Activated CD8-positive, alpha-beta memory T cell treated with anti-CD3 and anti-CD28 coated beads, Interleukin-2, amount 50 U/mL, for 4 hours (primary cell): ENCODE measurements at places on chromosomes 2 and 18.

DNA sequence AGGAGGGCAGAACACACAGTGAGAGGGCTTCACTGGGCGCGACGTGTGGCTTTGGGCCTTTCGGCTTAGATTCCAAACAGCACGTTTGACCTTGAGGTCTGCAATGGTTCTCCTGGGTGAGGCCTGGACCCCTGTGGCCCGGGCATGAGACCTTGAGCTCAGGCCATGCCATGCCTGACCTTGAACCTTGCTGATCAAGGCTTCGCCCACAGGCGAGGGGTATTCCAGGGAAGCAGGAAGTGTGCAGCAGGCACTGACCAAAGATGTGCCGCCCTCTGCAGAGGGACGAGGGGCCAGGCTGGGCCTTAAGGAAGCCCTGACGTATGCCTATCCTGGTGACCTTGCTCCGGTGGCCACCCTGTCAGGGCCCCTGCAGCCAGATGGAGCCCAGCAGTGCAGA, 178.3 kb upstream of the HDAC4 start:
- DNase-seq: no peak

DNA sequence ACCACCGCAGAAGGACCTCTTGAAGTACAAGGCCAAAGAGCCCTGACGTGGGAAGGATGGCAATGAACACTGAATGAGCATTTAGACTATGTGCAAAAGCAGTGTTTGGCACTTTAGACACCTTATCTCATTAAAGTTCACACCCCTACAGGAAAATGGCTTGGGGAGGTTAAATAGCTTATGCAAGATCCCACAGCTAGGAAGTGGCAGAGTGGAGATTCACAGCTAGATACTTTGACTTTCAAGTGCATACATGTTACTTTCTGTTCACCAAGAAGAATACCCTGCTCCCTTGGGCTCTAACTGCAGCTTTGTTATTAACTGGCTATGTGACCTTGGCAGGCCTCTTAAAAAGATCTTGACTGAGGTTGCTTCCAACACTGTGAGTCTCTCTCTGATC, 58.2 kb downstream of the ICOS start:
- no peak for DNase-seq

DNA sequence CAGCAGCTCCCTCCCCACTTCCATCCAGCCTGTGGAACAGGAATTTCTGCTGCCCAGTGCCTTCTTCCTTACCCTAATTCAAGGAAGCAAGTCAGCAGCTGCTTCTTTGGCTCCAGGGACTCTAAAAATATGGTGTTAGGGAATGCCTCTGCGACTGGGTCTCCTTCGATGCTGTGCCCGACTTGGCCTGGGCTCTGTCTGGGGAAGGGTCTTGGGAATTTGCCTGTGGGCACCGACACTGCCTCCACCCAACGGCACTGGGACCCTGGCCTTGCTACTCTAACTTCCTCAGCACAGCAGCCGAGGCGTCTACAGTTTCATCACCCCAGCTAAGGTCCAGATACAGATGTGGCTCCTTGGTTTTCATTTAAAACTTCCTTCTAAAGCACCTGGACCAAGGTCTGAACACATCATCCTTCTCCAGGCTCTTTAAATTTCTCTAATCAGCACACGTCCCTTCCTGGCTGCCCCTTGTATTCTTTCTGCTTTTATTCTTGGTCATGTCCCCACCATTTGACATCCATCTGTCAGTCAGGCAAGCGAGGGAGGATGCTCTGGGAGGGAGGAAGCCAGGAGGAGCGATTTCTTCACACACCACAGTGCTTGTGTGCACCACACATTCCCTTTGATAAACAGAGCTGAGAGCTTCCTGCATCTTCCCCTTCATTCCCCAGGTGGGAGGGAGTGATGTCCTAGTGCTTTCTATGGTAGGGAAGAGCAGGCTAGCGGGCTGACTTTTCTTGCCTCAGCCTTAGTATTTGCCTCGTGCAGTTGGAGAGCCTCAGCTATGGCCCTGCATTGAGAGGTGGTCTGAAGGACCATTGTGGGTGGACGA, 6.8 kb downstream of the LBH start:
- DNase-seq: no peak

- DNase-seq: no peak
Measured at GRCh38 chr2:17326717-17327116, 191.5 kb downstream of the RAD51AP2 start.

- no peak for DNase-seq
Measured at GRCh38 chr2:230217424-230217823, 2.4 kb downstream of the SP110 start.

DNA sequence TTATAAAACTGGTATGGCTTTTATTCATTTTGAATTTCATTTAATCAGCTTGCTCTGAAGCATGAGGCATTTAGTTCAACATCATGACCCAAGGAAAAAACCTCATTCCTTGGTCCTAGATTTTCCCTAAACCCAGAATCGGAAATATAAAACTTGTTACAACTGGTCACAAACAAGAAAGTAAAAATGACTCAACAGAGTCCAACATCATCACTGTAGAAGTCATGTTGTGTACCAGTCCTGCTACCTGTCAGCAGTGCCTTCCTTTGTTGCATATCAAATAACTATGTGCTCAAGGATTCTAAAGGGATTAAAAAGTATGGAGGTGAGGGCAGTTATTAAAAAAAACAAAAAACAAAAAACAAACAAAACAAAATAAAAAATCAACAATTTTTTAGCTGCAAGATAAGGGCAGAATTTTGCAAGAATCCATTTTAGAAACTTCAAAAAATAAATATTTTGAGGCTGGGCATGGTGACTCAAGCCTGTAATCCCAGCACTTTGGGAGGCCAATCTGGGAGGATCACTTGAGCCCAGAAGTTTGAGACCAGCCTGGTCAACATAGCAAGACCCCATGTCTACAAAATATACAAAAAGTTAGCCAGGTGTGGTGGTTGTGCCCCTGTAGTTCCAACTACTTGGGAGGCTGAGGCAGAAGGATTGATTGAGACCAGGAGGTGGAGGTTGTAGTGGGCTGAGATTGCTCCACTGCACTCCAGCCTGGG, 18.4 kb downstream of the NCKAP1 start:
- DNase-seq: no peak

DNA sequence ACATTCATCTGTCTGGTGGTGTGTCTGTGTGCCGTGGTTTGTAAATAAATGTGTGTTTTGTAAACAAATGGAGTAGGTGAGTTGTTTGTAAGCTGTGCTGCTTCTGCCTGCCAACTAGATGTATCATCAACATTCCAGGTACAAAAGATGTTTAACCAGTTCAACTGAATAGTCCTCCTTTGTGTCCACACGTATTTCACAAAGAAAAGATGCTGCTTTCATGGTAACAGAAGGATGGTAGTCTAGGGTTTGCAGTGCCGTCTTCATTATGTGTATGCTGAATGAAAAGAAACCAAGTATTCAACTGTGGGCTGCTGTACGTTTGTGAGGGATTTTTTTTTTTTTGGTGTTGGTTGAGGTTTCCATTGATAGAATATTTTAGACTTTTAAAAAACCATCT, 72.1 kb downstream of the CAMKMT start:
- DNase-seq: no peak

DNA sequence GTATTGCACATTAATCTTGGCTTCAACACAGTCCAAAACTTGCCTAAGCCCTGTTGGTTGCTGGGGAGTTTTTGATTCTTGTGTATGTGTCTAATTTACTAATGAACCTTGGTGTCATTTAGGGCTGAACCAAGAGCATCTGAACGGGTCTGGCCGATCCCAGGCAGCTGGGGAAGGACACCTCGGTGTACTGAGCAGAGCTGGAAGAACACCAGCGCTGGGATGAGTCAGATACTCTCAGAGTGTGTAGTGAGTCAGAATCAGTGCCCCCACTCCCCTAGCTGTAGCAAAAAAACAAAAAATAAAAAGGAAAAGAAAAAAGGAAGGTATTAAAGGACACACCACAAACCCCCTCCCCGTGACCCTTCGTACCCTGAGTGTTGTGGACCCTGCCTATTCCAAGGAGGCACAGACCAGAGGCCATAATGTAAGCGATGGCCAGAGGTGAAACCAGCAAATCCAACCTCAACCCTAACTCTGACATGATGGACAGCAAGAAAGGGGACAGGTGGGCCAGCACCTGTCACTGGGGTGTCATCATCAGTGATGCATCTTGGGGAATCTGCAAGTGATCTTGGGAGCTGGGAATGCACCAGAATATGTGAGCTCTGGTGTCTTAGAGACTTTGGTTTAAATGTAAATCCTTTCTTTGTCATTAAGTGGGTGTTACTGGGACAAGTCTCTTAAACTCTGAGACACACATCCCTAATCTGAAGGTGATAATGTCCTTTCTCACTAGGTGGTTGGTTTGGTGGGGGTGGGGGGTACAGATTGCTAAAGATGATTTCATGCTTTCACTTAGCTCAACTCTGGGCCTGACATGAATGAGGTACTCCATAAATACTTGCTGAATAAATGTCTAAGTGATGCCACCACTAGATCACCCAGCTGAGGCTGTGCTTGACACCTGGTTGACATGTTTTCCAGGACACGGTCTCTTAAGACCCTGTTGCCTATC, 34.2 kb upstream of the NCOA1 start:
- no peak for DNase-seq

DNA sequence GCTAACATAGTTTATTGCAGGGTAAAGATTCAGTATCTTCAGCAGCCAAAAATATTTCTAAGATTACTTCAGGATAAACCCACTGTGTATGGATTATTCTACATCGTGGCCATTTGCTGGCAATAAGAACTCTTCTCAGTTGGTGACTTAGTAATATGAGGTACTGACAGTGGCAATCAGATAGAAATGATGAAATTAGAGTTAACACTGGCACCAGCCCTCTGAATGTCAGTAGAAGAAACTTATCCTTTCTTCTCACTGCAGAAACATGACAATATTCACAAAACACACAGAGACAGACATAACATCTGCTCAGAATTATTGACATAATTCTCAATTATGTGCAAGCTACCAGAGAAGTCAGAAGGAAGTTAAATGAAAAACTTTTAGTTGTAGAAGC, 246.3 kb upstream of the COL3A1 start:
- DNase-seq: no peak

- DNase-seq: no peak
Measured at GRCh38 chr2:43788646-43789045, 14.8 kb downstream of the DYNC2LI1 start.

DNA sequence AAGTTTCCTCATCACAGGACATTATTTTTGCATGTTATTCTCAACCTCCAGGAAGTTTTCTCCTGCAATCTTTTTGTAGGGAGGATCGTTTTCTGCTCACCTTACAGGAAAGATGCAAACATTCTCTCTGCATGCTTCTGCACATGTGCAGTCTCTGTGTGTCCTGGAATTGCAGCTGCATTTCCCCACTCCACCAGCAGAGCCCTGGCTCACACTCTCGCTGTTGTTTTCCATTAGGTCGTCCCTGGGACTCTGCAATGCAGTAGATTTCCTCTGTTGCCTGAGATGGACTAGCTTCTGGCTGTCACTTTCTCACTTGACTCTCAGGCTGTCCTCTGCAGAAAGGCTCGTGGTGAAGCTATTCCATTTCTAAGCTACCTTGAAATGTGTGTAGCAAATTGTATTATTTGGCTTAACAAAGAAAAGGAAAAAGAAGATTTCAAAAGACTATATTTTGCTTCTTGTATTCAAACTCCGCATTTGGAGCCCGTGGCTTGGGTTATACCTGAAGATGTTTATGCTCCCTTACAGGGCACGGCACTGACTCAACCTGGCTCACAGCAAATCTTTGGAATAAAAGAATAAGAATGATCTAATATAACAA, 346.7 kb downstream of the RAD51AP2 start:
- no peak for DNase-seq

GRCh38 chr2:46347648-46348280, 50.6 kb downstream of the EPAS1 start:
- no peak for DNase-seq

DNA sequence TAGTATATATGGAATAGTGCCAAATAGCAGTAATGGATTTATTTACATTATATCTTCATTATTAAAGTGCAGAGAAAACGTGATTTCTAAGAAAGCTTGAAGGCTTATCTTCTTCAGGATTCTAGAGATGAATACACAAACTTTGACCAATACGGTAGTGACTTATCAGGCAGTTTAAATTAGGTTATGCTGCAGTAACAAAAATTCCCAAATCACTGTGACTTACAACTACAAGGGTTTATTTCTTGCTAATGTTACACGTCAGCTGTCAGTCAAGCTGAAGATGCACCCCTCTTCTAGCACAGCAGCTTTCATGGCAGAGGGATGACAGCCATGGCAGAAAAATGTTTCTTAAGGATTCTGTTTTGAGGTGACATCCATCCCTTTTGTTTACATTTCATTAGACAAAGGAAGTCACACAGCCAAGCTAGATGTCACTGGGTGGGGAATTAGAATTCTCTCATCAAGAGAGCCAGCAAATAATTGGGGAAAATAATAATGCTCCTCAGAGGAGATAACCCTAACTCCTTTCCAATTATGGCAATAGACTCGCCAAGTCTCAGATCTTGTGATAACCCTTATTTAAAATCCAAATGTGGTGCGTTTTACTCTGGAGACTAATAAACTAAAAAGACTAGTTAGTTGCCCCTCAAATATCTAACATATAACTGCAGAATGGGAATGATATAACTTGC, 268.3 kb upstream of the CYP26B1 start:
- no peak for DNase-seq

DNA sequence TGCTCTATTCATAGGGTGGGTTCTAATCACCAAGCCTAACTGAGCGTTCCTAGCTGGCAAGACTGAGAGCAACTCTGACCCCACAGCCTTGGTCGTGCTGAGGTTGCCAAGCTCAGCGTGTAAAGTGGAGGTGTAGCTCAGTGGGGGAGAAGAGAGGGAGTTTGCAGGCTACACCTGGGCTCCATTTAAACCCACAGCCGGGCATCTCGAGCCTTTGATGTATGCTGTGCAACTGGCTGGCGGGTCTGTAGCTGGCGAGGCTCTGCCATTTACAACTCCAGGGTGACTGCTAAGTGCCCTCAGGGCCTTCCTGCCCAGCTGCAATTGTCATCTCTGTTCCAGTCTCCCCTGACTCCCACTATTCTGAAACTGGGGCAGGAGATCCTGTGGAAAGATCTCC, 20.0 kb upstream of the CHRNA1 start:
- DNase-seq: no peak

- peak; percentile 69 for DNase-seq
Measured at GRCh38 chr2:195498176-195498575, 158.8 kb upstream of the SLC39A10 start.

GRCh38 chr2:10447300-10447894, 730 bp downstream of the ODC1 start:
- no peak for DNase-seq

GRCh38 chr2:84969511-84970209, 1.3 kb upstream of the KCMF1 start:
- DNase-seq: peak; percentile 19

- no peak for DNase-seq
Measured at GRCh38 chr2:28412625-28413151, 20.0 kb downstream of the FOSL2 start.

- DNase-seq: no peak
Measured at GRCh38 chr2:174059884-174060244, 94.7 kb upstream of the SP3 start.

DNA sequence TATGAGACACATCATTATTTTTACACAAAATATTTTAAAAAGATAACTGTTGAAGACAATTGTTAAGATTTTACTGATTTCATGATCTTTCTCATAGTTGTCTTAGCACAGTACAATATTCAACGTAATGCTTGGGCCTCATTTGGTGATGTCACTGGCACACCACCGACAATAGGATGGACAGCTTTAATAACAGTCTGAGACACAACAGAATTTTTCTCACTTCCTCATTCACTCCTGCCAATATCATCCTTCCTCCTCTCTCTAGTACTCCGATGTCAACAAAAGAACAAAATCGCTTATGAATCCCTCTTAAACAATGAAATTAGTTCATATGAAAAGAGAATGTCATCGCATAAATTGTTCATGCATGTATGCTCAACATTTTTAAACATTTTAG, 461.9 kb upstream of the CDH7 start:
- no peak for DNase-seq

- DNase-seq: no peak
Measured at GRCh38 chr2:8666581-8666980, 15.3 kb upstream of the ID2 start.
